MV-4-11 (cell line): ENCODE measurements at places on chromosomes 1 and 21.

- no peak for DNase-seq
Measured at GRCh38 chr1:31266547-31266946, 26.9 kb upstream of the NKAIN1 start.

- no peak for DNase-seq
Measured at GRCh38 chr1:14897997-14898645, 255.4 kb upstream of the TMEM51 start.

- DNase-seq: no peak
Measured at GRCh38 chr1:215111916-215112315, 29.4 kb downstream of the KCNK2 start.

DNA sequence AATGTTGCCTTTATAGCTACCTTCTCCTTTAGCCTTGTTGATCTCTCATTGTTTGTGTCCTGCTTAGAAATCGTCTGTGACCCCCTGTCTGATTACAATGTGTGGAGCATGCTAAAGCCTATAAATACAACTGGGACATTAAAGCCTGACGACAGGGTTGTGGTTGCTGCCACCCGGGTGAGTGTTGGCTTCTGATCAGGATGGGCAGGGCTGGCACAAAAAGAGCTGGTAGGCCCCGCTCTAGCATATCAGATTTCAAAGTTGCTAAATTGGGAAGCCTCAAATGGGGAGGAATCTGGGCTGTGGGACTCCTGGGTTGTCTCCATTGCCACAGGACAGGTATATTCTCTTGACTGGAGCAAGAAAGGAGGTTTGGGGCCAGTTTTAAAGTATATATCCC is 8.4 kb downstream of the NCSTN start:
- no peak for DNase-seq

DNA sequence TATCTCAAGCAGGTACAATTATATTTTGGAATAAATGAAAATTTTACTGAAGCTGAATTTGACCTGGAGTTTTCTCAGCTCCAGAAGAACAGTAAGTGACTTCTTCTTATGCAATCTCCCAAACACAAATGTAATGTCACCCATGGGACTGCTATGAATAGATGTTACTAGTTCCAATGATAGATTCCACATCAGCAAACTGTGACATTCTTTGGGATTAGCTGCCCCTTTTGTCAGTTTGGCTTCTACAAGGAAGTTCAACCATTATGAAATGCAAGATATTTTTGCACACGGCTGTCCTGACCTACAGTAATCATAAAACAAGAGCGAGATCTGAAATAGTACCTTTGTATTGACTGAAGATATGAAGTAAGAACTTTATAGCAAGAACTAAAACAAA is 27.8 kb upstream of the TSNAX start:
- no peak for DNase-seq
